Activated naive CD8-positive, alpha-beta T cell treated with anti-CD3 and anti-CD28 coated beads, Interleukin-2, amount 10 ng/mL, durations not matched to agents 7 days and 5 days (primary cell): ENCODE measurements at places on chromosomes 12 and 14. TPM values are rescaled to one million over a fixed set of nuclear protein-coding genes. Genes with fewer than 3 reads are reported as not detected.

C2CD5 gene
- 54.2 TPM for total RNA-seq

EIF5 gene
- total RNA-seq, result 222 TPM

PIANP gene
- 1.1 TPM for total RNA-seq

CBLN3 gene
- 3.8 TPM for total RNA-seq

CLEC14A gene
- total RNA-seq, result not detected

AHSA1 gene
- total RNA-seq, result 163 TPM

PXMP2 gene
- total RNA-seq, result 26.6 TPM

PTPRQ gene
- total RNA-seq, result not detected

VSX2 gene
- not detected for total RNA-seq

G2E3 gene
- total RNA-seq, result 35.1 TPM

FAM181A gene
- total RNA-seq, result not detected

LRP1-AS gene
- not detected for total RNA-seq

ENO2 gene
- 231 TPM for total RNA-seq

ADAM20 gene
- total RNA-seq, result 0.48 TPM

OR6C2 gene
- not detected for total RNA-seq

COCH gene
- 2.8 TPM for total RNA-seq

PTCSC3 gene
- total RNA-seq, result not detected

GSC gene
- total RNA-seq, result not detected

TBX3 gene
- not detected for total RNA-seq

ZFYVE21 gene
- total RNA-seq, result 19.5 TPM

KRT82 gene
- total RNA-seq, result not detected

SMCO2 gene
- total RNA-seq, result not detected
